PC-9 (cell line): ENCODE measurements at places on chromosomes 3 and 15. TPM values are rescaled to one million over a fixed set of nuclear protein-coding genes. Genes with fewer than 3 reads are reported as not detected.

Gene MCTP2
- total RNA-seq: 4.1 and 5.7 TPM in 2 replicates

Gene HTR3E
- total RNA-seq: not detected in 2 replicates

Gene ANKUB1
- total RNA-seq: not detected in 2 replicates

Gene GABRA5
- not detected in 2 replicates for total RNA-seq

Gene SLC6A6
- total RNA-seq: 84.9 and 122 TPM in 2 replicates

Gene LMAN1L
- total RNA-seq: not detected in 2 replicates

Gene IL12A
- total RNA-seq: 0.28 and 0.40 TPM in 2 replicates

Gene GCNT3
- total RNA-seq: 0.52 and 0.80 TPM in 2 replicates

Gene KY
- not detected in 2 replicates for total RNA-seq

Gene ACP3
- total RNA-seq: 1.5 and 3.5 TPM in 2 replicates

Gene TLNRD1
- total RNA-seq: 14.9 and 18.2 TPM in 2 replicates
